Esophagus muscularis mucosa (tissue), 4 donors: ENCODE measurements at places on chromosomes 11 and 22. TPM values are rescaled to one million over a fixed set of nuclear protein-coding genes. Genes with fewer than 3 reads are reported as not detected.

OR51E2 gene
- under 0.01 TPM for total RNA-seq

TSGA10IP gene
- not detected for total RNA-seq

RBMXL2 gene
- total RNA-seq: not detected

MB gene
- 0.63 TPM for total RNA-seq

ALDH3B1 gene
- 17.2 TPM for total RNA-seq

LGR4 gene
- total RNA-seq: 28.3 TPM

MMP8 gene
- 0.23 TPM for total RNA-seq

CLDN5 gene
- total RNA-seq: 190 TPM

MPPED1 gene
- not detected for total RNA-seq
